ENCODE measurements at places on chromosomes 7 and 10.
A peak's percentile ranks its signal among the peaks of the same experiment; 100 is the strongest.

GRCh38 chr7:99189222-99189621, 18.7 kb downstream of the KPNA7 start:
- no peak for DNase-seq

DNA sequence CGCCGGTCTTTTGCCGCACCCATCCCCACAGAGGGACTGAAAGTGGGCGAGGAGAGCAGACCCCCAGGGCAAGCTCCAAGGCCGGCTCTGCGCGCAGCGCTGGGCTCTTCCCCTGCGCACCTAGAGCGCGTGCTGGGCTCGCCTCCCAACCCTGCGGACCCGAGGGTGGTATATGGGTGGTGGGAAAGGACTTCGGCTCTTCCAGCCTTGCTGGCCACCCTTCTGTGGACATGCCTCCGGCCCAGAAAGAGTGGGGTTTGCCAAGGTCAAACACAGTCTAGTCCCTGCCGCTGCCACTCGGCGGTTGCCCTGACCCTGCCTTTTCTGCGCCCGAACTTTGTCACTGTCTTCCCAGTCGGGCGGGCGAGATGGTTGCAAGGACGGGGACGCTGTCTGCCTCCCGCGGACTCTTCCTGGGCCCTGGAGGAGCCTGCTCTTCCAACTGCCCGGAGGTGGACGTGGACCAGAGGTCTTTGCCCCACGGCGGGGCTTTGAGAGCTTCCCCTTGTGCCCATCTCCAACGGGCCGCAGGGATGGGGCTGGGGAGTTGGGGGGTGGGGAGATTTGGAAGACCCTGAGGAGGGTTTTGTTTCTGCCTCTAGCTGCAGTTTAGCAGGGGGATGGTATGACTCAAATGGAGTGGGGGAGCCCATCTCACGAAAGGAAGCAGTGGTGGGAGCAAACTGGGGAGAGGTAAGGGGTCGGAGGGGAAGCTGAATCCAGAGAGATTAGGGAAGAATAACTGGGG, 1.5 kb downstream of the ADCY1 start:
- DNase-seq, result no peak

DNA sequence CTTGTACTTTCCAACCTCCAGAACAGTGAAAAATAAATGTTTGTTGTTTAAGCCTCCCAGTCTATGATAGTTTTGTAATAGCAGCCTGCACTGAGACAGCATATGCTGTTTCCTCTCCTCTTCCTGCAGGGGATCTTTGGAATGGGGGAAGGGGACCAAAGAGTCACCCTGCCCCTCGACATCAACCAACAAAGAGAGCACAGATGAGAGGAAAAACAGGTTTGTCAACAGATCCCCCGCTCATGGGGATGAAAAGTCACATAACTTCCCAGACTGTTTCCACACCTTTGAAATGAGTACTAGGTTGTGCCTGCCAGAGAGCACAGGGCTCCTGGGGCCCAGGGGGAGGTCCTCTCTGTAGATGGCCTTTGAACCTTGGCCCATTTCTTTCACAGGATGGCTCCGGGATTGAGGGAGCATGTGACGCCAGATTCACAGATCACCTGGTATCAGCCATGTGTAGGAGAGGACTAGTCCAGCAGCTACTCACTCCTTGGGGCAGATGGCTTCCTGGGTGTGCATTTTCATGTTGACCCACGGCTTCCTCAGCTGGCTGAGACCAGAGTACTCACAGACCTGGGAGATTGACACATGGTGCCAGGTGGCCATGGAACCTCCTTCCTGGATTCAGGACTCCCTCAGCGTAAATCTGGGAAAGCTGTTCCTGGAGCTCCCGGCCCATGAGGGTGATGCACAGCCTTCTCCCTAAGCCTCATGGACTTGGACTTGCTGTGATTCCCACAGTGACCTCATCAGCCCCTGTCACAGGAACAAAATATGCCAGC, 125.6 kb downstream of the CXCL12 start:
- DNase-seq, result no peak

DNA sequence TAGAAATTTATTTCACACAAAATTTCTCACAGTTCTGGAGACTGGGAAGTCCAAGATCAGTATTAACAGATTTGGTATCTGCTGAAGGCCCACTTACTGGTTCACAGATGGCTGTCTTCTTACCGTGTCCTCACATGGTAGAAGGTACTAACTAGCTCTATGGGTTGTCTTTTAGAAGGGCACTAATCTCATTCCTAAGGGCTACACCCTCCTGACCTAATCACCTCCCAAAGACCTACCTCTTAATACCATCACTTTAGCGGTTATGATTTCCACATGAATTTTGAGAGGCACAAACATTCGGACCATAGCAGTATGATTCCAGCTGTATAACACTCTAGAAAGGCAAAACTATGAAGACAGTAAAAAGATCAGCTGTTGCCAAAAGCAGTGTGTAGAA, 8.0 kb downstream of the PNPLA8 start:
- DNase-seq, result no peak

GRCh38 chr7:33685503-33685902, 219.8 kb upstream of the BMPER start:
- DNase-seq, result no peak

DNA sequence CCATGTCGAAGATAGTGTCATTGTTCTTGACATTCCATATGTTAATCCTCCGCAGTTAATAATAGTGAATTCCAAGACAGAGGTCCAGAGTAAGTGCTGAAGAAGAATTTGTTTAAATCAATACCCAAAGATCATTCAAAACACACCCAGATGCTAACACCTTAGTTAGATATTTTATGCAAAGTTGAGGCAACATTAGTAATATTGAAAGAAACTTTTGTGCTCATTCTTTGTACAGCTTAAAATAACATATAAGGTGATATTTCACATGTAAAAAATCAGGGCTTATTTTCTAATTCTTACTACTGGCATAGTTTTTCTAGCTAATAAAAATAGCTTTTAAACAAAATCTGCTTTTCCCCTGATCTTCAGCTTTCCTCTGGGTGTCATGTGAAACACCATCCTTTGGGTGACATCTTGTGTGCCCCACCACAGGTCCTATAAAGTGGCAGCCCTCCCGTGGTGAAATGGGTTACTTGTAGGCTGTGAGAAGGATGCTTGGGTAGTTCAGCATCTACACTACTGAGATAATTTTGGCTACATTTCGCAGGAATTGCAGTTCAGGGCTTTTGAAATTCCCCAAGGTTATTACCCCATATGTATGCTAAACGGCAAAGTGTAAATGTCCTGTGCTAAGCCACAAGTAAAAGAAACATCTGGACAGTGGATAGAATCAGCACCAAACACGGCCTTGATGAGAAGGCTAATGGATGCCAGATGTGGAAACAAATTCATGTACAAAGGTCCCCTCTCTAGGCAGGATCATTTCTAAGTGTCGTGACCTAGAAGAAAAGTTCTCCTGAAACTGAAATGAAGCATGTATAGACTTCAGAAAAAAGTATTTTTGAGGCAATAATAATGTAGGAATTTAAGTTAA, 105.4 kb downstream of the GRM3 start:
- DNase-seq, result no peak

GRCh38 chr7:151925446-151926335, 30.6 kb upstream of the GALNTL5 start:
- no peak for DNase-seq

- DNase-seq, result no peak
These were observed 105.2 kb downstream of the THSD7A start for GRCh38 chr7:11726794-11727155.

DNA sequence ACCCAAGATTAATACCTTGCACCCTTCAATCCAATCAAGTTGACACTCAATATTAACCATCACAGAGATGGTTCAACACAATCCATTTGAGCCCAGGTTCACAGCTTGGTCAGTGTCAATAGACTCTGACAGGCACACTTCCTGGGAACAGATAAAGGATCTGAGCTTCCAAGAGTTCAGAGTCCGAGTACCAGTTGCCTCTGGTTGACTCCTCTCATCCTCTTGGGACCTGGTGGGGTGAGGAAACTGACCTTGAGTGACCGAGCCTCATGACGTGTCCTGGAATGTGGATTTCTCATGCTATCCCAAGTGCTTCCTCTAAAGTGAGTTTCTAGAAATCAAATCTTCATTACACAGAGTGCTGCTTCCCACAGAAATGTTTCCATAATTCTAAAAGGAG, 162.0 kb downstream of the CYP26A1 start:
- DNase-seq, result no peak

- no peak for DNase-seq
These were observed 200.8 kb downstream of the ADRA2A start for GRCh38 chr10:111277661-111278060.

GRCh38 chr7:157717211-157718174, 380.7 kb downstream of the DNAJB6 start:
- DNase-seq, result no peak

GRCh38 chr7:92830532-92831110, 5.8 kb downstream of the CDK6 start:
- no peak for DNase-seq

GRCh38 chr7:148590471-148590870, at the start of gene C7orf33:
C7orf33 (plus strand) TSS chr7:148590766; CDS start chr7:148590926, 160 bp downstream.
- DNase-seq, result no peak

DNA sequence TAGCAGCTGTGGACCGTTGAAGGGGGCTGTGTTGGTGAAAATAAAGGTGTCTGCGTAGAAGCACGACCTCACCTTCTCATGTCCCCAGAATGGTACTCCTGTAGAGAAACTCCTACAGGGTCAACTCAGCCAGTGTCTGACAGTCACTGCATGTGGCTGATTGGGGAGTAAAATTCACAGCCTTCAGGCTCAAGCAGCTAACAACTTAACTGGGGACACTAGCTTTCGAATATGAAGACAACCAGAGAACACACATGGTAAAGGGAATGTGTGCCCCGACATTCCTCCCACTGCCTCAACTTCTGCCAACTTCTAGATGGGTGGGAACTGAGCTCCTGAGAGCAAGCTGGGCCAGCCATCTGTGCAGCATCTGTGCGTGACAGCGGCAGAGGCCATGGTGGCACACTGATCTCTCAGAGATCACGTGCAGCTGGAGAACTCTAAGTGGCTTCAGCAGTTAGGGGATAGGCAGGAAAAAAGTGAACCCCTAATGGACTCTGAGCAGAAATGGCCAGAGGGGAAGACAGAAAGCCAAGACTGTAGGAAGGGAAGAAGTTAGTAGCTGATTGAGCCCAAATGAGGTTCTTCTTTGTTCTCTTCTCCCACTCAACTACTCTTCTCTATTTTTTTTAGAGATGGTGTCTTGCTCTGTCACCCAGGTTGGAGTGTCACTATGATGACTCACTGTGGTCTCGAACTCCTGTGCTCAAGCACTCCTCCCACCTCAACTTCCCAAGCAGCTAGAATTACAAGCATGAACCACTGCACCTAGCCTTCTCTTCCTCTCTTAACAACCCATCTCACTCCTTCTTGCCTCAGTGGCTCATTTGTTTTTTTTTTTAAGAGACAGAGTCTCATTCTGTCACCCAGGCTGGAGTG, 280.8 kb downstream of the ZEB1 start:
- no peak for DNase-seq

DNA sequence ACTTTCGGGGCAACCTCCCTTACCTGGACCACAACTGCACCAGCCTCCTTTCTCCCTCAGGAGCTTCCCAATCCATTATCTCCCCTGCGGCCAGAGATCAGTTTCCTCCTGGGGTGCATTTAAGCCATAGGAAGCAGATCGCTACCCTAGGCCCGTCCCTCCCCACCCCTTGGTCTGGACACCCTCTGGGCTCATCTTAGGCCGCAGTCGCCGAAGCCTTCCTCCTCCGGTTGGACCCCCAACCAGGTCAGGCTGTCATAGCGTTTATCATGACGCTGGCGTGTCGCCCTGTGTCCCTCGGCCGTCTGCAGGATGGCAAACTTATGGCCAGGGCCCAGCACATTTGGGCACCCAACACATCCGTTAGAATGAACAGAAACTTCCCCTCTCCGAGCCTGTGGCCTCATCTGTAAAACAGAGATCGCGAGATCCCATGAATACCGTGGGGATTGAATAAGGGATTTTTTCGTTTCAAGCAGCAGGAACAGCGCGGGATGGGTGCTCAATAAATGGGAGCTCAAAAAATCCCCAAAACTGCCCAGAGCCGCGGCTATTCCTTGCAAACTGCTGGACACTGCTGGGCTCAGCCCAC, 669 bp upstream of the AP5Z1 start:
- no peak for DNase-seq

- DNase-seq, result no peak
These were observed 15.8 kb upstream of the BNIP3 start for GRCh38 chr10:131997366-131998049.

- DNase-seq, result no peak
These were observed 354.0 kb upstream of the NRP1 start for GRCh38 chr10:33688506-33688905.

GRCh38 chr10:94010886-94011285, 17.2 kb downstream of the PLCE1 start:
- no peak for DNase-seq

GRCh38 chr7:80729591-80730320, 91.3 kb downstream of the CD36 start:
- DNase-seq, result no peak

- DNase-seq, result peak; percentile 10
These were observed 404.1 kb upstream of the MKI67 start for GRCh38 chr10:128530301-128530700.

GRCh38 chr10:3838460-3839437, 53.7 kb upstream of the KLF6 start:
- DNase-seq, result no peak

GRCh38 chr10:71337219-71337701, 18.2 kb downstream of the SLC29A3 start:
- DNase-seq, result no peak

DNA sequence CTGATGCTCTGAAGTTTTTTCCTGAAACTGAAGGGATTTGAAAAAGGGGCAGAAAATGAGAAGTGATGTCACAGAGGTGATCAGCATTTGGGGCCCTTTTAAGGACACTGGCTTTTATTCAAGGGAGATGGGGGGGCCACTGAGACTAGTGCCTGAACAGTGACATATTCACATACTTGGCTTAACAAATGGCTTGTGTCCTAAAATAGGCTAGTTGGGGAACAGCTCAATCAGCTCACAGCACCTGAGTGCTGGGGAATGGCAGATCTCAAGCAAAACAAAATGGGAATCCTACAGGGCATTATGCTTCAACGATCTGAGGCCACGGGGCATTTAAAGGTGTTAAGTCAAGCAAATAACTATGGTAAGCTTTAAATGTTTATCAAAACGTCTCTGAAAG, 90.1 kb downstream of the UBE2H start:
- DNase-seq, result no peak

DNA sequence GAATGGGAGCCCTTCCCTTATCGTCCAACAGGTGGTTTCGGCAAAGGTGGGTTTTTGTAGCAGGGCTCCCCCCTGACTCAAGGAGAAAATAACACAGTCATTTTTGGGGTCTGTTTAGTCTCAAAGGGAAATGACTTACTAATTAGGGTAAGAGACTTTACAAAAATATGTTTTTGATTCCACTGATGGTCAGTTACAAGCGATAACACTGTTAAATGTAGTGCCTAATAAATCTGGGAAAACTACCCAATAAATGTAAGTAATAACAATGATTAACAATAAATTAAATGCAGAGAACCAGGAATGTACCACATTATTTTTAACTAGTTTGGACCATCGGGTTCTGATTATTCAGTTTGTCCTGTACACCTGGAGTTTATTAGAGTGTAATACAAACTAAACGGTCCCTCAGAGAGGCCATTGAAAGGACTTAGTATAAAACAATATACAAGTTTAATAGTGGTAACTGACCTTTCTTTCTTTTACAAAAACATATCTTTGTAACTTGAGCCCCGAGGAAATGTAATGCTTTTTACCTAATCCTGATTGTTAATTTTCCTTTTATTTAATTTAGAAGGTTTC, 216.2 kb upstream of the HABP2 start:
- no peak for DNase-seq
